Urinary bladder (tissue), 4 donors: ENCODE measurements at places on chromosomes 5 and 9. TPM values are rescaled to one million over a fixed set of nuclear protein-coding genes. Genes with fewer than 3 reads are reported as not detected.

Gene SLC1A3
- total RNA-seq, result 18.1 TPM

Gene LCN6
- not detected for total RNA-seq

Gene DYNC2I2
- total RNA-seq, result 26.9 TPM

Gene FSTL4
- 7.5 TPM for total RNA-seq

Gene SCGB3A2
- not detected for total RNA-seq

Gene TAF11L5
- not detected for total RNA-seq
